CD4-positive, alpha-beta T cell treated with Interleukin-6 at 100 ng/mL for 8 hours (primary cell): ENCODE measurements at places on chromosomes 12 and 14.

GRCh38 chr12:65896743-65897142 is 72.5 kb downstream of the HMGA2 start:
- DNase-seq: no peak

- DNase-seq: no peak
Observed at GRCh38 chr12:108017472-108018057, 111.5 kb upstream of the WSCD2 start.

GRCh38 chr14:37272569-37272968 is 74.8 kb downstream of the MIPOL1 start:
- DNase-seq: no peak

- no peak for DNase-seq
Observed at GRCh38 chr12:108815875-108816594, 41.3 kb downstream of the SSH1 start.

DNA sequence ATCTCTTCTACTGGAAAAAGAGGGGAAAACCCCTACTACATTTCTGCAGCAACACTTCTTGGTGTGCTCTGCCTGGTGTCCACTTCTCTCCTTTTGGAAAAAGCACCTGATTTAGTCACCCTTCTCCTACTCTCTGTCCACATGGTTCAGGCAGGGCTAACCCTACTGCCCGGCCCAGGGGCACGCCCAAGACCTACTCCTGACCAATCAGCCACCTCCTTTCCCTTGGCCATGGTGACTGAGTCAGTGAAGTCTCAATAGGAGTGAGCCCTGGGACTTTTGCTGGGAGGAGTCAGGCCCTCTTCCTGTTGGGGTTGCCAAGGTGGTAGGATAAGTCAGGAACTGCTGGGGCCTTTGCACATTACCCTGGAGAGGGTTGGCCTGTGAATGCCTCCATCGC is 52.5 kb upstream of the MYL2 start:
- DNase-seq: no peak

DNA sequence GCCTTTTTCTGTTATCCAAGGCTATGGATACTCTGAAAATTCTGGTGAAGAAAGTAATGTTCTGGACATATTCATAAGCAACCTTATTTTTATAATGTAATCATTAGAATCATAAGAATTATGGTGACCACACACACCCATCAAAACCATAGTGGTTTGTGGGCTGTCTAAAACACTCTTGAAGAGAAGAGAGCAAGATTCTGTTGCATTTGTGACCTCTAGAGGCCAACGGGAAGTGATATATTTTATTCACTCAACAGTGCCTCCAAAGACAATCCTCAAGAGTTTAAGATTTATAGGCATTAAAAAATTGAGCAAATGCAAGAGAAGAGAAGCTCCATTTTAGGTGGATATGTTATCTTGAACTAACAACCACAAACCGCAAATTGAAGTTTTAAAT is 68.5 kb upstream of the LGR5 start:
- DNase-seq: no peak

DNA sequence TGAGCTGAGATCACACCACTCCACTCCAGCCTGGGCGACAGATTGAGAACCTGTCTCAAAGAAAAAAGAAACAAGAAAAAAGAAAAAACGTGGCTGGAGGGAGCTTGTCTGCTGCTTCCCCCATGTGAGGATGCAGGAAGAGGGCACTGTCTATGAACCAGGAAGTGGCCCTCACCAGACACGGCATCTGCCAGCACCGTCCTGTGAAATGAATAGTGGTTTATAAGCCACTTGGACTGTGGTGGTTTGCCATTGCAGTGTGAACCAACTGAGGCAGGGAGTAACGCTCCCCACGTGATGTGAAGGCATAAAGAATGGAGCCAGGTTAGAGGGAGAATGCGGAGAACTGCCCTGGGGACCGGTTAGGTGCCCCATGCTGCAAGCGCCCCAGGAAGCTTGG is 4.5 kb upstream of the BRF1 start:
- DNase-seq: peak; percentile 20
